ENCODE measurements at places on chromosomes 1 and 21. TPM values are rescaled to one million over a fixed set of nuclear protein-coding genes. Genes with fewer than 3 reads are reported as not detected.

The NECTIN4 gene
- total RNA-seq, result 0.13 TPM

The CTPS1 gene
- 34.4 TPM for total RNA-seq

The SDHB gene
- total RNA-seq, result 91.4 TPM

The ZMYM4 gene
- 40.8 TPM for total RNA-seq

The FGR gene
- total RNA-seq, result 0.30 TPM

The DYRK1A gene
- total RNA-seq, result 63.7 TPM

The FAAH gene
- 0.72 TPM for total RNA-seq

The ATP5PB gene
- 209 TPM for total RNA-seq

The MTHFR gene
- 39.1 TPM for total RNA-seq

The ACKR1 gene
- total RNA-seq, result not detected

The DRAXIN gene
- total RNA-seq, result 0.72 TPM

The CD1D gene
- 0.59 TPM for total RNA-seq
